ENCODE measurements at places on chromosomes 4 and X.

DNA sequence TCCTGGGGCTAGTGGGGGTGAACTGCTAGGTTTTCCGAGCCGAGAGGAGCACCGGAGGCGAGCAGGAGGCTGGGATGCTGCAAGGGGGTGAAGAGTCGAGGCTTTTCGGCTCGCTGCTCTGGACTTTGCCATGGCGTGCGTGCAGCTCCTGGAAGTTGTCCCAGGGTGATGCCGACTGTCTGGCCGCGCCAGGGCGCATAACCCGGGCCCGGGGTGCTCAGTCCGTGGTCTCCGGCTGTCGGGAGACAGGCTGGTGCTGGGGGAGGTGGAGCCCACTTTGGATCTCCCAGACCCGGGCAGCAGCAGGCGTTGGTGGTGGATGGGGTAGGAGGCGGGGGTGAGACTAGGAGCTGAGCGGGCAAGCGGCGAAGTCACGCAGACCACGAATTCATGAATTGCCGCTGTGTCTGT lies 793 bp downstream of the GRIA3 start:
- no peak for DNase-seq

DNA sequence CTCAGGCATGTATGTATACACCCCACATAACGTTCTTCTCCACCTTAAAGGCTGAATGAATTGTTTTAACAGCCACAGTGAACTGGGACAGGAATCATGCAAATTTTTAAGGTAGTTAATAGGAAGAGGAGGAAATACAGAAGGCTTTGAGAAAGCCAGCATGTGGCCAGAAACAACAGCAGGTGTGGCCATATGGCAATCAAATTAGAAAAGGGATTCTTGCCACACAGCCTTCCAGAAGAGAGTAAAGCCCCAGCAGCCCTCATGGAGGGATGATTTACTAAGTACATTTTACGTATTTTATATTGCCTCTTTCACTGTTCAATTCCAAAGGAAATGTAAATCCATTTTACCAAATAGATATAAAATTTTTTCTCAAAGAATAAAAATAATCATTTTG lies 792.2 kb downstream of the ADGRL3 start:
- no peak for DNase-seq

GRCh38 chr4:169723207-169723965 lies 34.4 kb downstream of the HPF1 start:
- no peak for DNase-seq

- no peak for DNase-seq
Observed at GRCh38 chr4:8247047-8247930, 22.3 kb upstream of the HTRA3 start.

- DNase-seq = no peak
Observed at GRCh38 chrX:130895299-130895698, 7.7 kb downstream of the ENOX2 start.

- no peak for DNase-seq
Observed at GRCh38 chr4:80305466-80305865, 30.1 kb upstream of the CFAP299 start.

DNA sequence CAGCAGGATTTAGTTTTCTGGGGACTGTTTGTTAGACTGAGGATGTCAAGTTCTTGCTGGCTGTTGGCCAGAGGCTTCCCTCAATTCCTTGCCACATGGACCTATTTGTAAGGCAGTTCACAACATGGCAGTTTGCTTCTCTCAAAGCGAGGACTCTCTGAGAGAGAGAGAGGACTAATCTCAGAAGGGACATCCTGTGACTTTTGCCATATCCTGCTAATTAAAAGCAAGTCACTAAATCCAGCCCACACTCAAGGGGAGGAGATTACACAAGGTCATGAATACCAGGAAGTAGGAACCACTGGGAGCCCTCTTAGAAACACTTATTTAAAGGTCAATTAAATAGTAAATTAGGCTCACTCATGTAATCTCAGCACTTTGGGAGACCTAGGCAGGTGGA lies 38.2 kb downstream of the PPP1R2C start:
- no peak for DNase-seq

GRCh38 chr4:79209822-79210635 lies 115.8 kb downstream of the NAA11 start:
- DNase-seq = no peak

DNA sequence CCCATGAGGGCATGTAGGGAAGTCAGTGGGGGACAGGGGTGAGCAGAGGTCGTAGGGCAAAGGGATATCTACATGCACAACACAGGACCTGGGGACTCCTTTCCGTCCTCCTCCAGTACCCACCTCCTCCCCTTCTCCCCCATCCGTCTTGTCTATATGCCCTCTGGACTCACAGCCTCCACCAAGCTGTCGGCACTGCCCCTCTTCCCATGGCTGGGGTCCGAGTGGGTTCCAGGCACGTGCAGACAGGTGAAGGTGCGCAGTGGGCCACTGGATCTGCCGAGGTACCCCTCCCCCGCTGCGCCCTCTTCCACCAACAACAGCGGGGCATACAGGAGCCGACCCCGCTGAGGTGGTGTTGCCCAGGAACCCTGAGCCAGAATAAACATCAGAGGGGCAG lies 5.5 kb upstream of the SYP start:
- no peak for DNase-seq

DNA sequence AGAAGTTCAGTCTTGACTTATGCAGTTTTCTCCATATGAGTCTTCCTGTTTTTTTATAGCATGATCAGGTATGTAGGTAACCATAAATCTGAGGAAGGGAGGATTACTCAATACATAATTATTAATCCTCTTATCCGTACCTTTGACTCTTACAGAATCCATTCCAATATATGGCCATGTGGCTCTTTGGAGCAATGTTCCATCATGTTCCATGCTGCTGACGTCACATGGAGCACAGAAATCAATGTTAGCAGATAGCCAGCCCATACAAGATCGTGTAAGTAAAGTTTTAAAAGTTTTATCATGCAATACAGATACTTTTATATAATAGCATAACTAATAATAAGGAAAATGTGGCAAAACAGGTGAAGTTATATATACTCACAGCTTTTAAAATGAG lies 19.6 kb downstream of the IL15 start:
- no peak for DNase-seq

GRCh38 chrX:33190016-33190415 lies 21.3 kb downstream of the DMD start:
- DNase-seq = no peak

- no peak for DNase-seq
Observed at GRCh38 chr4:185794637-185795036, 17.4 kb downstream of the SORBS2 start.

DNA sequence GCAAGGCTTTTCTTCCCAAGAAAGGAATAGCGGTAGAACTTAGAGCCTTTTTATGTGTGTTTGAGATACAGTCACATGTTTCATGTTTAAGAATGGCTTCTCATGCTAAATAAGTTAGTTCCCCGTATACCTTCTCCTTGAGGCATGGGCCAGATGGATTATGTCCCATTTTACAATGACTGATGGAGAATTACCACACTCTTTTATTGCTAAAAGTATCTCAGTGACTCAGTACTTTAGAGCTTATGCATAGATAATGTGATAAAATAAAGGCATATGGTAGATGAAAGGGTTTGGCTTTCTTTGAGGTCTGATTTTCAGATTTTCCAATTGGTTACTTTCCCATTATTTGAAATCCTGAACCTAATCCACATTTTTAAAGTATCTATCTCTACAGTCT lies 121.8 kb upstream of the BMPR1B start:
- DNase-seq = no peak

- no peak for DNase-seq
Observed at GRCh38 chr4:140069066-140069465, 84.9 kb downstream of the MAML3 start.

DNA sequence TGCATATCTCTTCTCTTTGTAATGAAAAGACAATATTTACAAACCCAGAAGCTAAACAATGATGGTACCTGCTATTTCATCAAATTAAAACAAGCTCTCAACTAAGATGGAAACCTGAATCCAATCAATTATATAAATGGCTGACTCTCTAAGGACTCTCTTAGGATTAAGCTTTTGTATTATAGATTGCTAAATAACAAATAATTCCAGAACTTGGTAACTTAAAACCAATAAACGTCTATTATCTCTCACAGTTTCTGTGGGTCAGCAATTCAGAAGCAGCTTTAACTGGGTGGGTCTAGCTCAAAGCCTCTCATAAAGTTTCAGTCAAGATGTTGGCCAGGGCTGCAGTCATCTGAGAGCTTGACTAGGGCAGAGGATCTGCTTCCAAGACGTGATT lies 12.4 kb downstream of the PHKA2 start:
- no peak for DNase-seq

- no peak for DNase-seq
Observed at GRCh38 chr4:4872314-4872903, 12.9 kb downstream of the MSX1 start.

GRCh38 chr4:176676901-176677300 lies 115.8 kb downstream of the VEGFC start:
- DNase-seq = no peak

GRCh38 chr4:72063726-72064125 lies 31.9 kb downstream of the NPFFR2 start:
- DNase-seq = no peak

DNA sequence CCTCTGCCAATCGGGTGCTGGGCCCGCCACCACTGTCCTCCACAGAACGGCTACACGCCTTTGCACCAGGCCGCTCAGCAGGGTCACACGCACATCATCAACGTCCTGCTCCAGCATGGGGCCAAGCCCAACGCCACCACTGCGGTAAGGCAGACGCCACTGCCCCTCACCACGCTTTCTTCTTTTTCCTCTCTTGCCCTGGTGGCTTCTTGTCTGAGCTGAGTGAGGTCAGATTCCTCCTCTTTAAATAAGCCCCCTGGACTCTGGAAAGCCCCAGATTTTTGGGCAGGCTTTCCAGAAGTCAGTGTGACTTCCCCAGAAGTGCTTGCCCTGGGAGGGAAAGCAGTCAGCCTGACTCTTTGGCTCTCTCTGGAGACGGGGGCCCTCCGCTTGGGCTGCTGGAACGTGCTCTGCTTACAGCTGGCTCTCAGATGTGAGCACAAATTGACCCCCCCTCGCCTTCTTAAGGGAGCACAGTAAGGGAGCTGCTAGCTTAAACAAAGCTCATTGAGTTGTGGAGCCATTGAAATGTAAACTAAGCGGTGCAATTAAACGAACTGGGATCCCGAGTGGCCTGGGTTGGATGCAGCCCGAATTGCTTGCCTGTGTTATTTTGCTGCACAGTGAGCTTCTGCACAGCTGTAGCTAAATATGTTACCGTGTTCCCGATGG lies 243.1 kb downstream of the ANK2 start:
- no peak for DNase-seq

DNA sequence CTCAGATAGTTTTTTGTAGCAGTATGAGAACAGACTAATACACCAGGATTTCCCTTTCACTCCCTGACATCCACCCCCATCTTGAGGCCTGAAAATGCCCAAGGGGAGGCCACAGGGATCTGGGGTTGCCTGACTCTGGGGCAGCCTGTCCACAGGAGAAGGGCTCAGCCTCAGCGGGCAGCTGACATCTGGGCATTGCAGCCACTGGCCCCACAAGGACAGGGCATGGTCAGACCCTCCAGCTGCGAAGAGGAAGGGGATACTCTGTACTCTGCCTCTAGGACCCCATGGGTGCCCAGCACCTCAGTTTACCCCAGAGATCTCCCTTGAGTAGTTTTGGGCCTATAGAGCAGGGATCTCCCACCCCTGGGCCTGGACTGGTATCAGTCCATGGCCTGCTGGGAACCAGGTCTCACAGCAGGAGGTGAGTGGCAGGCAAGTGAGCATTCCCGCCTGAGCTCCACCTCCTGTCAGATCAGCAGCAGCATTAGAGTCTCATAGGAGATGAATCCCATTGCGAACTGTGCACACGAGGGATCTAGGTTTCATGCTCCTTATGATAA lies 138.9 kb downstream of the HMX1 start:
- DNase-seq = no peak

GRCh38 chr4:14337892-14338584 lies 664.2 kb upstream of the CPEB2 start:
- no peak for DNase-seq

GRCh38 chr4:118113220-118113619 lies 78.9 kb downstream of the NDST3 start:
- DNase-seq = no peak

- DNase-seq = peak; percentile 47
Observed at GRCh38 chr4:74794382-74795010, at the start of gene BTC. BTC (minus strand) TSS chr4:74794523; CDS start chr4:74794325, 198 bp downstream.

- no peak for DNase-seq
Observed at GRCh38 chr4:10020871-10021652, at the start of gene SLC2A9. SLC2A9 (minus strand) TSS chr4:10021497; CDS start chr4:10021429, 68 bp downstream.

- peak; percentile 62 for DNase-seq
Observed at GRCh38 chrX:132217203-132218073, 1.8 kb downstream of the RAP2C start.

DNA sequence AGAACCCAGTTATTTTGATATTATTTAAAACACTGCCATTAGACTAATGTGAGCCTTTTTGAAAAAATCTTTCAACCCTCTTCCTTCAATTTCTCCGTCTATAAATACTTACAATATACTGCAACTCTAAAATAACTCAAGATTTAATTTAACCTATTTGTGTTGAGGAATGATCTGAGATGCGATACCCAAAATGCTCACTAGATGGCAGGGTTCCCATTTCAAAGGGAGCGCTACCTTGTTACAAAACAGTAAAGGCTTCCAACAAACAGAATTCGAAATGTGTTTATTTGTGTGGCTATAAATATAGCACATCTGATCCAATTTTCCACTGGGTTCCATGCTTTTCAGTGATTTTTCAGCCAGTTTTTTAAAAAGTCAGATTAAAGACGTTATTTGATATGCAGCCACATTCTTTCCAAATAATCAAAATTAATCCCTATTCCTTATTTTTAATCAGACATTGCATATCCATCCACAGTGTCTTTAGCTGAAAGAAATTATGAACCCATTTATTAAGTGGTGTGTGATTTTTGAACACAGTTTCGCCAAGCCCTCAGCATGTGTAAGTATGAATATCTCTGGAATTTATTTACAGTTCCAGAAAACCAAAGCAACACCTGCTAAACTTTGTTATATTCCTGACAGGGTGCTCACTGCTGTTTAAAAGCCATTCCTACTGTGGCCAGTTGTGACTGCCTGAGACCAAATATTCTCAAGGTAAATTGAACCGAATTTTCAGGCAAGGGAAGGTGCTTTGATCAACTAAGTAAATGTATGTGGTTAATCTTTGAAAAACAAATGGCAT lies 668.0 kb upstream of the LCORL start:
- peak; percentile 8 for DNase-seq

- no peak for DNase-seq
Observed at GRCh38 chrX:15418707-15419181, 34.5 kb upstream of the VEGFD start.
